Activated naive CD8-positive, alpha-beta T cell treated with anti-CD3 and anti-CD28 coated beads, Interleukin-2, amount 10 ng/mL, durations not matched to agents 7 days and 5 days (primary cell): ENCODE measurements at places on chromosomes 6 and 20. TPM values are rescaled to one million over a fixed set of nuclear protein-coding genes. Genes with fewer than 3 reads are reported as not detected.

The TGM3 gene
- total RNA-seq: not detected

The HMGCLL1 gene
- not detected for total RNA-seq

DNA sequence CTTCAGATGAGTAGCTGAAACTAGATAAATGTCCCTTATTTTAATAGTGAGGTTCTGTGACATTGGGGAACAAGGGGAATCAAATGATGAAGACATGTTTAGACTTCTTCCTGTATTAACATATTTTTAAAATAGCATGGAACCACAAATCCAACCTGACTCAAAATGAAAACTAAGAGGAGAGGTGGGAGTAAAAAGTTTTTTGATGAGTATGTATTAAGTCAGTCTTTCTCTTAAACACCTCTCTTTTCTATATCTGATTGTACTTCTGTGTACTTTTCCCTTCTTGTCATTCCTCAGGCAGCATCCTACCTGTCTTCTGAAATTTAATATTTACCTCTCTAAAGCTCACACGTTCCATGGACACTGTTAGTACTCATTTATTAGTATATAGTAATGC, 8.7 kb upstream of the SDHAF4 start:
- no peak for DNase-seq

The COL21A1 gene
- total RNA-seq: not detected

The SYCP2L gene
- total RNA-seq: 0.31 TPM

DNA sequence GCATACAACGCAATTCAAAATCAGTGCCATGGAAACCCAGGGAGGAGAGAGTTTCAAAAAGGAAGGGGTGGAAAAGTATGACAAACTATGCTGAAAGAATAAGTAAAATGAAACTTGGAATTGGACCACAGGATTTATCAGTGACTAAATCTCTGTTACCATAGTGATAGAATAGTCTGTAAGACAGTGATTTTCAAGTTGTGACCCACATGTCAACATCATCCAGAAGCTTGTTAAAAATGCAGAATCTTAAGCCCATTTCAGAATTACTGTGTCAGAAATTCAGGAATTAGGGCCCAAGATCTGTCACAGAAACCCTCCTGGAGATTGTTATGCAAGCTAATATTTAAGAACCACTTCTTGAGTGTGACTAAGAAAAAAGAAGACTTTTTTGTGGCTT, 417.7 kb upstream of the JAG1 start:
- no peak for DNase-seq

DNA sequence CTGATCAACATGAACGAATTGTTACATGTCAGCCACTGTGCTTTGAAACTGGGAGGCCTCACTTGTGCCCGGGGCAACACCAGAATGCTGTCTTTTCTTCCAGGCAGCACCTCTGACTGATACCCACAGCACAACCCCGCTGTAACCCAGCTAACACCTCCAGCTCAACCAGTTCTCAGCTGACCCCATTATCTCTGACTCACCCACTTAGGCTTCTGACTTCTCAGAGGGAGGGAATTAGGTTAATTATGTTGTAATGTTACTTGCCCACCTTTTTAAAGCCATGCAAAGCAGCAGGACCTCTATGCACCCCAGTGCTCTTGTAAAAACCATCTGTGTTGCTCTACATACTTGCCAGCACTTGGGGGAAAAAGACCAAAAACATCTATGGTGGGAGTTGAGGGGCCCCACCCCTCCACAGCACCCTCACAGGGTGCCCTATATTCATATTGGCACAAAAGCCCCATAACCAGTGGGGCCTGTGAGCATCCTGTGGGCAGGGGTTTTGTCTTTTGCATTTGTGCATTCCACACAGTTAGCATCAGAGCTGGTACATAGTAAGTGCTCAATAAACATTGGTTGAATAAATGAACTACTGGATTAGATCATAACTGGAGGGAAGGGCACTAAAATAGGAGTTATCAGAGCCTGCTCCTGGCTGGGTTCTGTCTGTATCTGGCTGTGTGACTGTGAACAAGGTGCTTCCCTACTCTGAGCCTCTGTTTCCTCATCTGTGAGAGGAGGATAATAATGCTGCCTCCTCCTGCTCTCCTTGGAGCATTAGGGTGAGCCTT, 22.3 kb downstream of the BNIP5 start:
- DNase-seq: no peak

DNA sequence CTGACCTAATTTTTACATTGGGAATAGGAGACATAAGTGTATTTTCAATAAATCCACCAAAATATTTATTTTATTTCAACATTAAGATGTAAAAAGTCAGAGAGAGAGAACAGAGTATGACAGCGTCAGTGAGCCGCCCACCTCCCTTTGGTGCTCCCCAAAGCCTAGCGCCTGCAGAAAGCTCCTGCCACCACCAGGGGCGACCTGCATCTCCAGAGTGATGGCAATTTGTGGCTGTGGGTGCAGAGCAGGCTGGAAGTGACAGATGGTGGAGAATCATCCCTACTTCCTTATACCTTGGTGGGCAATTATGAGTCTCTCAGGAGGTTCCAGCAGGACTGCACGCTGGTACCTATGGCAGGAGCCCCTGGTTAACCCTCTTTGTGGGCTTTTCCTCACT, 87.3 kb downstream of the PTPRT start:
- no peak for DNase-seq

The PNLDC1 gene
- total RNA-seq: 0.96 TPM

DNA sequence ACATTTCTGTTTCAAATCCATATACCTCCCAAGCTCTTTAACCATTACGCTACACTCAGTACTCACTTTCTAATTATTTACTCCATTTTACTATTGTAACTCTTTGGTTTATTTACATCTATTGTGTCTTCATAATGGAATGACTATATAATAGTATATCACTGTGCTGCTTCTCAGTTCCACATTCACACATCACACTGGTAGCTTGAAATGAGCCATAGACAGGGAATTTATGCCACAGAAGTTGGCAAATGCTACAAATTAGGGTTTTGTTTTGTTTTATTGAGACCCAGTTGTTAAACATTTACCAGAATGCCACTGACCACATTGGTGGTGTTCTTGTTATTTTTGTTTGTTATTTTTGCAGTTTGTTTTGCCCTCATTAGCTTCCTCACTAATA, 213.9 kb downstream of the KCNQ5 start:
- DNase-seq: no peak

DNA sequence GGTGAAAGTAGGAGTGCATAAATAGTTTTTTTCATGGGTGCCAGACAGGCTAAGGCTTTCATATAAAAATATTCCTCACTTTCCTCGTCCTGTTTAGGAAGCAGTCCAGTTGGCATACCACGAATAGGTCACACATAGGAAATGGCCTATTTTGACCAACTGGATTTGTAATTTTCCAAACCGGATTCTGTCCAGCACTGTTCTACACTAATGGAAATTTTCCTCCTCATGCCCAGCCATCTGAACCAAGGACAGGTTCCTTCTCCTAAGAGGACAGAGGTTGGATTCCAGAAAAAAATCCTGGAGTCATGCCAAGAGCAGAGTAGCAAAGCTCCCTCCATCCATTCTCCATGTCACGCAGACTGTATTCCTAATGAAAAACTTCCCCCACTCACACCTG, 43.1 kb downstream of the PANK2 start:
- no peak for DNase-seq

The RIPPLY2 gene
- total RNA-seq: not detected

The PTCRA gene
- total RNA-seq: not detected

The CDH22 gene
- total RNA-seq: not detected

GRCh38 chr20:5887386-5887785, 62.9 kb downstream of the TRMT6 start:
- DNase-seq: no peak

GRCh38 chr20:11852811-11853210, 64.9 kb upstream of the BTBD3 start:
- no peak for DNase-seq

GRCh38 chr6:37262446-37263026, 4.6 kb upstream of the TMEM217 start:
- no peak for DNase-seq

DNA sequence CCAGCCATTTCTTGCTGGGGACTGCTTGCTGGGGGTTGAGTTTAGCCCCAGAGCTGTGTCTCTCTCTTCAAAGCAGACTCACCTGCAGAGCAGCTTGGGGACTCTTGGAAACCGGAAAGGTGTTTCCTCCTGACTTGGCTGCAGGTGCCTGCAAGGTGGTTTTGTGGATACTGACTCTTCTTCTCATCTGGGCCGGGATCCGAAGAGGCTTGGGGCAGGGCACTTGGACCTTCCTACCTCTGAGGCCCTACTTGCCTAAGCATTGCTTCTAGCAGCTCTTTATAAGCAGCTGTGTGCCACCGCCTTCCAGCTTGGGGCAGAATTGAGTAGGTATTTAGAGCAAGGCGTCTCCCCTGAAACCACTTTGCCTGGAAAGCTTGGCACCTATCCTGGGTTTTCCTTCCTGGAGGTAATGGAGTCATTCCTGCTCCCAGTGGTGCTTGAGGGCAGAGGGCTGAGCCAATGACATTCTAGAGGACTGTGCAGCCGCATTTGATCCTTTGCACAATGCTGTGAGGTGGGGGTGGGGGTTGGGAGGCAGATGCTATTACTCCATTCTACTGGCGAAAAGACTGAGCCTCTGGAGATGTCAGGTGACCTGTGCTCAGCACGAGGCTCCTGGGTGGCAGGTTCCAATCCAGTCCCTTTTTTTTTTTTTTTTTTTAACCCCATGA, 3.4 kb upstream of the CTSZ start:
- no peak for DNase-seq

GRCh38 chr20:25050501-25051350, 7.2 kb downstream of the ACSS1 start:
- DNase-seq: peak; percentile 19

The SLC22A2 gene
- not detected for total RNA-seq

GRCh38 chr20:58065508-58066361, 162.7 kb downstream of the ANKRD60 start:
- DNase-seq: no peak

The NTSR1 gene
- 0.33 TPM for total RNA-seq

DNA sequence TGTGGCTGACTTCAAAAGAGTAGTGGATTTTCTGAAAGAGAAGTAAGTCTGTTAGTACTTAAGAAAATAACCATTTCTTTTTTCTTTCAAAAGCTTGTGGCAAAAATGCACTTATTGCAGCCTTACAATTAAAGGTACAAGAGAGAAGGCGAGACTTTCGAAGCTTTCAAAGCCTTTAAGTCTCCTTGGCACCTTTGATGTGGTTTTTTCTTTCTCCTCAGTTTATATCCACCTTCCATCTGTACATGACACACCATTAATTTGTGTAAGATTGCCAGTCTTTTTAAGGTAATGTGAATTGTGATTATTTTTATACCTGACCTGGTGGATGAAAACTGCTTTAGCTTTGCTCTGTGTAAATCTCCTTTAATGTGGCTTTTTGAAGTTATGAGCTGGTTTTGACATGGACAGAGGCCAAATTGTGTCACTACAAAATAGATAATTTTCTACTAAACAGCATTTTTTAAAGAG, 466.1 kb downstream of the CDKAL1 start:
- no peak for DNase-seq

DNA sequence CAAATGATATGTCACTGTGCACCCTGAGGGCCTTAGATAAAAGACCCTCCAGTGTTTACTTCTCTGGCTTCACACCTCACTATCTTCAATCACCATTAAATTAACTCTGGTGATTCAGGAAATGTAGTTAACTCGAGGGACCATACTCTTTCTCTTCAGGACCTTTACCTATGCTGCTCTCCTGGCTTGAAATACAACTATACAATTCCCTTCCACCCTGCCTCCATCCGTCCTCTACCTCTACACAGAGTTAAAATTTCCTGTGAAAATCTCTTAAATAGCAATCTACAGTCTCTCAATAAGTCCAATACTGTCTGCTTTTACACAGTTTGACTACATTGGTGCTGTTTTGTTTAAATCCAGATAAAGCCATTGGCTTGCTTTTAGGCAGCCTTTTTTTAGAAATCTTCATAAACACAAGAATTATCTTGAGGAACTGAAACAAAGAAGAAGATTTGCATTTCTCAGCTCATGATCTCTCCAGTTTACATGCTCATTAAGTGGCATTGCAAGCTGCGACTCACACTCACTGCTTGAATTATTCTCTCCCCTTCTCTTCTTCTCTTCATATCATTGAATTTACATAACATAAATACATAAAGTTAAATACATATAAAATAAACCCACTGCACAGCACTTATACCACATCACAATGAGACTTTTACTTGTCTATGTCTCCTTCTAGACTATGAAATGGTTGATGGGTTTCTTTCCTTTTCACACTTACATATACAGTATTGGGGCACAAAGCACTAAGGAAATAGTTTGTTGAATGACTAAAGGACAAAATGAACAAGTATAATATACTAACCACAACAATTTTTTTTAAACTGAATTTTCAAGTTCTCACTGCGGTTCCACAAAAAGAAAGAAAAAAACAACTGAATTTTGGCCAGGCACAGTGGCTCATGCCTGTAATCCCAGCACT, 239.0 kb upstream of the KCNQ5 start:
- DNase-seq: no peak

The PHF3 gene
- 69.5 TPM for total RNA-seq

DNA sequence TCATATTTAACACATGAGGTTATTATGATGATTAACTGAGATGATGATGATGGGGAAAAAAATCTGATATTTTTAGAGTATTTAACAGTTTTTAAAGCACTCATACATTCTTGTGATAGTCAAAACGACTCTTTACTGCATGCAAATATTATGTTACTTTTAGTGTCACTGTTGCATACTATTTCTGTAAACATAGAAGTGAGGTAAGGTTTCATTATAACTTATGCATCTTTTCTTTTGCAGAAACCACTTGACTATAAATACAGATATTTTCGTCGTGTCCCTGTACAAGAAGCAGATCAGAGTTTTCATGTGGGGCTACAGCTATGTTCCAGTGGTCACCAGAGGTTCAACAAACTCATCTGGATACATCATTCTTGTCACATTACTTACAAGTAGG, 30.1 kb downstream of the FBXO9 start:
- DNase-seq: no peak

- DNase-seq: no peak
Observed at GRCh38 chr20:12306107-12306506, 388.4 kb downstream of the BTBD3 start.

GRCh38 chr6:30618270-30618797, 694 bp downstream of the MRPS18B start:
- DNase-seq: no peak

GRCh38 chr20:48769069-48769983, 58.5 kb downstream of the PREX1 start:
- peak; percentile 77 for DNase-seq

The OR2J3 gene
- not detected for total RNA-seq

GRCh38 chr6:139979021-139979725, 604.7 kb upstream of the CITED2 start:
- DNase-seq: no peak

DNA sequence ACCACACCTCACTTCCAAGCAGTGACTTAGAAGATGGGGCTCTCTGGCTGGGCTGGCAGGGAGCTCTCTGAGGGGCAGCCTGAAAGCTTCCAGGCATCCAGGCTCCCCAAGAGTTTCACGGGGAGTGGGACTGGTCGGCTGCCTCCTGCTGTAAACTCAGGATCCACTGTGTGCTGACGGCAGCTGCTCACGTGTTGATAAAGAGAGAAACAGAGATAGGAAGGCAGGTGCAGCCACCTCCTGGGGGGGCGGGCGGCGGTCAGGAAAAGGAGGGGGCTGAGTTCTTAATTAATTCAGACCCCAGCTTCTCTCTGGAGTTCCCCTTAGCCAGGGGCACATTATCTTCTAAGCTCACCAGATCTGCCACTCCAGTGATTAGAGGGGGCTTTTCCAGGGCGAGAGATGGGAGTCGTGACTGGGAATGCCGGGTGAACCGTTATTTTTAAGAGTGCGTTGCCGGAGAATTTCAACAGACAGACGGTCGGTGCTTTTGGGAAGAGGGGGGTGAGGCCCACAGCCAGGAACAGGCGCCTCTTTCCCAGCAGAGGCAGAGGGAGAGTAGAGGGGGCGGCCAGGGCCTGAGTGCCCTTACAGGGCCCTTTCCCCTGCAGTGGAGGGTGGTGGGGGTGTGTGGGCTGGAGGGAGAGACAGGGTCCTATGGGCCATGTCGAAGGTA, 70.9 kb downstream of the CD40 start:
- DNase-seq: no peak

The SLC17A4 gene
- total RNA-seq: not detected
